Ascending aorta (tissue), 2 donors: ENCODE measurements at places on chromosomes 2 and 18. TPM values are rescaled to one million over a fixed set of nuclear protein-coding genes. Genes with fewer than 3 reads are reported as not detected.

DNA sequence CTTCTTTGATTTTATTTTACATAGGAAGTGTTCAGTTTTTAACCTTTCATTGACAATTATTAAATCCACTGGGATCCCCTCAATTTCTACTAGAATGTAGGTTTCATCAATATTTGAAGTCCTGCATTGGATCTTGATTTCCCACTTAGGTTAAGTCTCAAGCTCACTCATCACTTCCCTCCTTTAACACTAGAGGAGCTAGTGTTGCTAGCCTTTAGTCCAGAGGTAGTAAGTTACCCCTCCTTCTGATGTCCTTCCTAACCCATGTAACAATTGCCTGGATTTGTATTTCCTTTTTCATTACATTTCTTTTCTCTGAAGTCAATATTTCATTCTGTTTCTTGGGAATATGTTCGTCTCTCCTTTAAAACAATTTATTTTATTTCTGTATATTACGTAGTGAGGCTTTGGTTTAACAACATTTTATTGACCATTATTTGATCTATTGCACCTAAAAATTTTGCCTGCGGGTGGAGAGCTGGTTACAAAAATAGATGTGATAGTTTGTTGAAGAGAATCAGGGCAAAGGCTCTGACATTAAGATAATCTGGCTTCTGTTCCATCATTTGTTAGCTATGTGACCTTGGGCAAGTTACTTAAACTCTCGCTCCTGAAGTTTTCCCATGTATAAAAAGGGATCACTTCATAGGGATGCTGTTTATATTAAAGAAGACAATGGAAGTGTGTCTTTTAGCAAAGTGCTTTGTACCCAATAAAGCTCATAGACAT, 833.0 kb downstream of the SLC4A3 start:
- no peaks in the 10 kb centered on the region for H3K4me1 ChIP-seq
- DNase-seq = no peak

DNA sequence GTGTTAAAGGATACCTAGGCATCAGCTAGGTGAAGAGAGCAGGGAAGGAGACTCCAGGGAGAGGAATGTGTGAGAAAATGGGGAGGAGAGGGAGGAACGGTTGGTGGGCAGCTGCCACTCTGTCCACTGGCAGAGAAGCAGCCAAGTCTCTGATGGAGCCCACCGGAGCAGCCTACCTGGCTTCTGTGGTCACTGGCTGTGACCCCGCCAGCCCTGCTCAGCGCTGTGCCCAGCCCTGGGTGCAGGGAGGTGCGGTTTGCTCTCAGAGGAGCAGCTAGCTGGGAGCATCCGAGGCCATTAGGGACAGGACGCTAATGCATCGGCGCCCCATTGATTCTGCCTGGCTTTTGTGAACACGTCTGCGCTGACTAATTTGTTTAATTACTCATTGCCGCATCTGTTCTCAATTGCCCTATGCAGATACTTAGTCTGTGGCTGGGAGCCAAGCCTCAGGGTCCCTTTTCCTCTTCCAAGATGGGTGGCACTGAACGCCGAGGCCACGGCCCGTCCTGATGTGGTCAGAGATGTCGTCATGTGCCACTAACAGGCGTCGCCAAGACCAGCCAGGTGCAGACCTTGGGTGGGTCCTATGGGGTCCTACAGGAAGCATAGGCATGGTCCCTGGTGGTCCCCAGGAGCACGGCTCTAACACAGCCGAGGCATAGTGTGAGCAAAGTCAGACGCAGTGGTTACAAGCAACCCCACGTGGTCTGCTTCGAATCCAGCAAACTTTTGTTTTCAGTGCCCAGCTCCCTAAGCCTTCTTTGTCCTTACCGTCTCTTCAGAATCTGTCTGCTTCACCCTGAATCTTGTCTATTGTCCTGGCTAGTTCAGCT, 82.0 kb downstream of the RRM2 start:
- no peaks in the 10 kb centered on the region for H3K27me3 ChIP-seq
- no peak overlapping the region for H3K27ac ChIP-seq
- DNase-seq = no peak
- H3K36me3 ChIP-seq = no peaks in the 10 kb centered on the region
- no peak overlapping the region for H3K4me3 ChIP-seq

DNA sequence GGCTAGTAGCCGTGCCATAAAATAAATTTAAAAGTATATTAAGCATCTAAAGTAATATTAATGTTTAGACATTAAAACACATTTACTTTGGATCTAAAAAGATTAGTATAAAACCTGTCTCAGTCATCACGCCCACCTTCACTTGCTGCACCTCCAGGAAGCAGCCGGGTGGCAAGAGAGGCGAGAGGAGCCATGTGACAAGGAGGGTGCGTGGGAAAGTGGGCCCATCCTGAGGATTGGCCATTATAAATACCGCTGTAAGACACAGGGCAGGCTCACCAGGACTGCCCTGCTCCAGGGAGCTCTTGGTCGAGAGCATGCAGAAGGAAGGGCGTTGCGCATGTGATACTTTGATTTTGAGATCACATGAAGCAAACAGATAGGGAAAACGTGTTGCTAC, 34.4 kb upstream of the ALKAL2 start:
- no peak overlapping the region for H3K4me3 ChIP-seq
- DNase-seq = no peak
- no peak overlapping the region for H3K27ac ChIP-seq
- H3K36me3 ChIP-seq = no peaks in the 10 kb centered on the region
- H3K4me1 ChIP-seq = no peaks in the 10 kb centered on the region

- H3K4me3 ChIP-seq = no peak overlapping the region
- H3K27me3 ChIP-seq = no peaks in the 10 kb centered on the region
- H3K36me3 ChIP-seq = no peaks in the 10 kb centered on the region
- no peaks in the 10 kb centered on the region for H3K4me1 ChIP-seq
- no peak for DNase-seq
Measured at GRCh38 chr2:18245375-18245774, 315.1 kb downstream of the RDH14 start.

NETO1 gene
- total RNA-seq = not detected

DNA sequence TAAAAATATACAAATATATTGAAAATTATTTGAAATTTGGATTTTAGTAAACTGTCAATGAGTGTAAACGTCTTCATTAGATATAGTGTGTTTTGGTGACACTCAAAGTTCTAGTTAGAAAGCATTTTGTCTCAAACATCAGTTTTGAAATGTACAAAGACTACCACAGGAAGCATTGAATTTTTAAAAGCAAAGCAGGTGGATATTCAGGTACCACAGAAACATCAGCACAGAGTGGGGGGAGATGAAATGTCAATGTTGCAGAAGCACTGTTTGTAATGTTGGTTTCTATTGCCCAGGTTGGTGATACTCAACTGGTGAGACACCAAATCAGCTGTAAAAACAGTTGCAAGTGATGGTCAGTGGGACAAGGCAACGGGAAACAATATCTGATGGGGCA, 136.5 kb upstream of the ITGA4 start:
- no peak overlapping the region for H3K4me3 ChIP-seq
- no peak overlapping the region for H3K27ac ChIP-seq
- DNase-seq = no peak
- H3K27me3 ChIP-seq = no peaks in the 10 kb centered on the region

DNA sequence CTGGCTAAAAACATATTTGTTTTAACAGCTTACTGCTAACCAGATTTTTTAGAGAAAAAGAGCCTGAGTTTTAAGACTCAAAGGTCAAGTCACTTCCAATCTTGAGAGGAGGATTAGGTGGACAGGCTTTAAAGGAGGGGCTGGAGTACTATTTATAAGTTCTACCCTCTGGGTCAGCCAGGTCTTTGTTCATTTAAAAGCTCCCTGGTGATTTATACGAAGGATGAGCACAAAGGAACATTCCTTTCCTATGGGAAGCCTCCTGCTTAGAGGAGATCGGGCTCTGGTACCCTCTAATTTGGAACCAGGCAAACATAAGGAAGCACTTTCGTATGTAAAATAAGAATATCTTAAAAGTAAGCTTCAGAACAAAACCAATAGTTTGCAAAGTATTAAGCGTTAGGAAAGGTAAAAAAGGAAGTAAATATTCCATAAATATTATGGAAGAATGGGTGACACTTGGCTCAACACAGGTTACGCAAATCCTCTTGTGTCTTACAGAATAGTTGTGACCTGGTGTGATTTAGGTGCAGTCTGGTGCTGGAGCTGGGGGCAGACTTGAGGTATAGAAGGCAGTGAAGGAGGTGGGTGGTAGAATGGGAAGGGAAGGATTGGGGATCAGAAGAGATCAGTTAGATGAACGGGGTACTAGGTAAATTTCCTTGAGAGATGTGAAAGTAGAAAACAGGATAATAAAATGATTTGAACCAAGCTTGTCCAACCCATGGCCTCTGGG, 35.6 kb downstream of the PDE6D start:
- no peak overlapping the region for H3K27ac ChIP-seq
- no peaks in the 10 kb centered on the region for H3K4me1 ChIP-seq
- no peaks in the 10 kb centered on the region for H3K27me3 ChIP-seq
- no peak for DNase-seq
- no peak overlapping the region for H3K4me3 ChIP-seq

DNA sequence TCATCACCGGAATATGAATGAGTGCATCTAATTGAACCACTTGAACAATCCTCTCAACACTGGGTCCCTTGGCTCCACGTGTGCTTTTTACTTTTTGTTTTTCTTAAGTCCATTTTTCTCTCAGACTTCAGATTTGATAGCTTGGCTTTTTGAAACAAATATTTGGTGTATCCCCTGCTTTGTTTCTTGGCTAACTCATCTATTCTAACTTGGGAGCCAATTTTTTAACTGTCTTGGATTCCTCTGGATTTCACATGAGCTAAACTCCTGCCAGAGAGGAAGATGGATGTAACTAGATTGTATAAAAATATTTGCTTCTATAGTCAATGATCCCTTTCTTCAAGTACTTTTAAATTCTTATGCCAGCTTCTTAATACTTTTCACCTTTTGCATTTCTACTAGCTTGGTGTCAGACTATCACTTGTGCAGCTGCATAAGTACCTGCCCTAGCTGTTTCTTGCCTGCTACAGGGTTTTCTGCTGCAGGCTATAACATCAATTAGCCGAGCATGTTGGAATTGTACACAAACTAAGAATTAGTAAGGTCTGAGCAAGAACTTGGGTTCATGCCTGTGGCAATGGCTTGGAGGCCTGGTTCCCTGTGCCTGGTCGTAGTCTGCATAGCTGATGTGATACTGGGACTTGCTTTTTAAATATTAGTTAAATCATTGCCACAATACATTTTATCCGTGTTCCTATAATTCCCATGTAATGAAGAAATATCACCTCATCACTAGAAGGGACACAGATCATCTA, 281.5 kb downstream of the EN1 start:
- H3K27me3 ChIP-seq = no peaks in the 10 kb centered on the region
- no peak overlapping the region for H3K4me3 ChIP-seq
- no peak for DNase-seq
- no peak overlapping the region for H3K27ac ChIP-seq
- no peaks in the 10 kb centered on the region for H3K4me1 ChIP-seq

RBKS gene
- not detected for total RNA-seq

DNA sequence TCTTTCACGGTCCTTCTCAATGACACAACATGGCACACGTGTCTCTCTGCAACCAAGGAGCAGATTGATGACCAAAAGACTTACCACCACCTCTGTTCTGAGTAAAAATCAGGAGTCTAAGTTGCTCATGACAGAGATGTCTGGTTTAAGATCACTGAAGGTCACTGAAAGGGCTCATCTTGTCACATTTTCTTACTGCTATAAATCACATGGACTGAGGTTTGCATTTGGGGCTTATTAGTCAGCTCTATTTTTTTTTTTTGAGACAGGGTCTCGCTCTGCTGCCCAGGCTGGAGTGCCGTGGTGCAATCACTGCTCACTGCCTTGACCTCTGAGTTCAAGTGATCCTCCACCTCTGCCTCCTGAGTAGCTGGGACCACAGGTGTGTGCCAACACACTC, 19.4 kb downstream of the CFLAR start:
- peaks cover 52% of the 10 kb centered on the region for H3K36me3 ChIP-seq
- no peak for DNase-seq
- H3K27me3 ChIP-seq = no peaks in the 10 kb centered on the region
- H3K4me1 ChIP-seq = peaks cover 11% of the 10 kb centered on the region
- peak overlapping the region; percentile 89 for H3K27ac ChIP-seq
- H3K4me3 ChIP-seq = no peak overlapping the region

UBR3 gene
- 37.7 TPM for total RNA-seq

CDKL4 gene
- total RNA-seq = 2.0 TPM

- H3K27ac ChIP-seq = no peak overlapping the region
- H3K4me3 ChIP-seq = no peak overlapping the region
- no peaks in the 10 kb centered on the region for H3K4me1 ChIP-seq
- H3K36me3 ChIP-seq = no peaks in the 10 kb centered on the region
Measured at GRCh38 chr2:120771781-120772208, 36.1 kb downstream of the GLI2 start.

DNA sequence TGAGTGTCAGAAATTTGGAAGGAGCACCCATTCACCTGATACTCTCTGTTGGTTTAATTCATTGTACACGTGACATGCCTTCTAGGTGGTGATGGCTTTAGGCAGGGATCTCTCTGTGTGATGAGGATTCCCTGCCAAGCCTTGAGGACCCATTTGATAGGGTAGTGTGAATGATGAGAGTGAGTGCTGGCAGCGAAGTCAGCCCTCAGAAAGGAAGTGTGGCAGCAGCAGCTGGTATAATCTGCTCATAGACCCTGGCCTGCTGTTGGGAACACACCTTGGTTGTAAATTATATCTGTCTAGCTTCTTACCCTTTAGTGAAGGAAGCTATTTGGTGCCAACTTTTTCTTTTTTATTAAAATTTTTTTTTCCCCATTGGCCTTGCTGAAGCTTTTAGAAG, 164.5 kb downstream of the HAUS1 start:
- H3K4me1 ChIP-seq = no peaks in the 10 kb centered on the region
- H3K27me3 ChIP-seq = no peaks in the 10 kb centered on the region
- DNase-seq = no peak
- peaks cover 19% of the 10 kb centered on the region for H3K36me3 ChIP-seq
- no peak overlapping the region for H3K4me3 ChIP-seq

DNA sequence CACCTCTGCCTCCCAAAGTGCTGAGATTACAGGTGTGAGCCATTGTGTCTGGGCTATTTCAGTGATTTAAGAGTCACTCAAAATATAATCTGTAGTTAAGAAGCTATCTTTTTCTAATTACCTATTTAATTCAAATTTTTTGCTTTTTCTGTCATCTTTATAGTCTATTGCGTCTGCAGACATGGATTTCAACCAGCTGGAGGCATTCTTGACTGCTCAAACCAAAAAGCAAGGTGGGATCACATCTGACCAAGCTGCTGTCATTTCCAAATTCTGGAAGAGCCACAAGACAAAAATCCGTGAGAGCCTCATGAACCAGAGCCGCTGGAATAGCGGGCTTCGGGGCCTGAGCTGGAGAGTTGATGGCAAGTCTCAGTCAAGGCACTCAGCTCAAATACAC, 95.1 kb downstream of the COMMD1 start:
- H3K4me3 ChIP-seq = no peak overlapping the region
- H3K4me1 ChIP-seq = peaks cover 3% of the 10 kb centered on the region
- H3K27me3 ChIP-seq = no peaks in the 10 kb centered on the region

- peak overlapping the region; percentile 95 for H3K27ac ChIP-seq
- no peaks in the 10 kb centered on the region for H3K27me3 ChIP-seq
- DNase-seq = no peak
- peak overlapping the region; percentile 76 for H3K4me3 ChIP-seq
- no peaks in the 10 kb centered on the region for H3K36me3 ChIP-seq
Measured at GRCh38 chr2:61853086-61853846, 594 bp downstream of the FAM161A start.

- H3K27me3 ChIP-seq = no peaks in the 10 kb centered on the region
- H3K27ac ChIP-seq = peak overlapping the region; percentile 80
- peak; percentile 59 for DNase-seq
- no peaks in the 10 kb centered on the region for H3K36me3 ChIP-seq
Measured at GRCh38 chr2:227818675-227819397, 5.2 kb downstream of the CCL20 start.

GRCh38 chr2:240254337-240255164, 114.1 kb upstream of the OTOS start:
- no peak overlapping the region for H3K27ac ChIP-seq
- no peak for DNase-seq
- no peak overlapping the region for H3K4me3 ChIP-seq
- no peaks in the 10 kb centered on the region for H3K27me3 ChIP-seq
- peaks cover 36% of the 10 kb centered on the region for H3K4me1 ChIP-seq
